Right cardiac atrium (tissue), 5 donors: ENCODE measurements at places on chromosomes 16 and 17. TPM values are rescaled to one million over a fixed set of nuclear protein-coding genes. Genes with fewer than 3 reads are reported as not detected.

DNA sequence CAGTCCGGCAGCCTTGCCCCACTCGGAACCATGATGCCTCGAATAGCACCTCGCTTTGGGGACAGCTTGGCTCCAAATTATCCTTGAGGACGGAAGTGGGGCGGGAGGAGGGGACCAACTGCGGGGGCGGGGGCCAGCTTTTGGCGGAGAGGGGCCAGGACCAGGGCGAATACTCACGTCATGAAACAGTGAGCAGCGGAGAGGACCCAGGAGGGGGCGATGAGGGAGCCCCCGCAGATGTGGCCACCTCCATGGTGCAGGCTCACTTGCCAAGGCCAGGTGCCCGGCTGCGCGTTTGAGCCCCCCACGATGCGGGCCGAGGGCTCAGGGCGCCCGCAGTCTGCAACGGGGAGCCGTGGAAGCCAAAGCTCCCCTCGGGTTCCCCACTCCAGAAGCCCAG, 970 bp downstream of the PRSS36 start:
- no peak for DNase-seq

Gene TOM1L1
- total RNA-seq, result 11.8 TPM

Gene TMEM238L
- not detected for total RNA-seq

Gene CDR2
- 9.7 TPM for total RNA-seq

Gene C16orf74
- 1.2 TPM for total RNA-seq

GRCh38 chr17:29713626-29714025, 90.9 kb upstream of the CORO6 start:
- no peak for DNase-seq

DNA sequence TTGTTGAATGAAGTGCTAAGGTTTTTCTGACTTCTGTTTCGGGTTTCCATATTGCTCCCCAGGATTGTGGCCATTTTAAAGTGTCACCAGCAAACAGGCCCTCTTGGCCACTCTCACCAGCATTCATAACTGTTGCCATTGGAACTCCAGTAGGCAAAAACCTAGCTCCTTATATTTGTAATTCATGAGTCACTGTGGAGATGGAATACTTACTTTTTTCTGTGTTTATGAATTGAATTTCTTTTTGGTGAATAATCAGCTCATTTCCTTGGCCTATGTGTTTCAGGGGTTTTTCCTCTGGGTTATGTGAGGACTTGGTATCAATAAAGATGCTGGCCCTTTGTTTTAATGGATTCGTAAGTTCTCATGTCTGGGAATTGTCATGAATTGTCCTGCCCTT, 255.1 kb downstream of the SNX29 start:
- DNase-seq, result no peak

Gene LPO
- not detected for total RNA-seq

DNA sequence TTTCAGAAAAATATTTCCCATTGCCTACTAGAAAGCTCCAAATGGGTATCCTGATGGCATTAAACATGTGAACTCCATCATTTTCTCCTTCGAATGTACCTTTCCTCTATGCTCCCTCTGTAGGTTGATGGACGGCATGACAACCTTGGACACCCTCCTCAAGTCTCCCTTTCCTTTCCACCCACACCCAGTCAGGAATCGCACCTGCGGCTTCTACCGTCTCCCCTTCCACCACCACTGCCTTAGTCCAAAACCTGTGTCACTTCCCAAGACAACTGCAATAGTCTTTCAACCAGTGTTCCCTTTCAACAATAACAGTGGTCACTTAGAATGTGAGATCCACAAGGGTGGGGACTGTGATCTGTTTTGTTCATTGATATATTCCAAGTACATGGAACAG, 233.1 kb upstream of the AXIN2 start:
- no peak for DNase-seq

Gene TP53TG3E
- total RNA-seq, result not detected

Gene KRT36
- total RNA-seq, result not detected

GRCh38 chr16:89693289-89693731, 6.8 kb downstream of the CDK10 start:
- DNase-seq, result no peak

DNA sequence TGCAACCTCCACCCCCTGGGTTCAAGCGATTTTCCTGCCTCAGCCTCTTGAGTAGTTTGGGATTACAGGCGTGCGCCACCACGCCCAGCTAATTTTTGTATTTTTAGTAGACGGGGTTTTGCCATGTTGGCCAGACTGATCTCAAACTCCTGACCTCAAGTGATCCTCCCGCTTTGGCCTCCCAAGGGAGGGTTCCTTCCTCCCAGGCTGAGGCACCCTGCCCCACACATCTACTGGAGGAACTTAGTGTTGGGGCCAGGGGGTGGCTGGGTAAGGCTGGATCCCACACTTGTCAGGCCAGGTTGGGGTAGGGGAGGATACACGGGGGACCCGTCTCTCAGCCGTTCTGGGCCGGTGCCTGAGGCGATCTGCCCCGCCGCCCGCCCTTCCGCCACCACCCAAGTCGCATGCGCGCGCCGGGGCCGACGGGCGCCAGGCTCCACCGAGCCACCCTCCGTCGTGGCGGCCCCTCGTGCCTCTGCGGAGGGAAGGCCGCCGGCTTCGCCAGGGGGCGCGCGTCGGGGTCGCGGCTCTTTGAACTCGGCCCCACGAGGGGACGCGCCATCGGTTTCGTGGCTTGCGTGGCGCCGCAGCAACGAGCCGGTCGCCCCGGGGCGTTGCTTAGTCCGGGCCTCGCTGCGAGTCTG, 15.9 kb downstream of the GRB7 start:
- DNase-seq, result peak; percentile 86

DNA sequence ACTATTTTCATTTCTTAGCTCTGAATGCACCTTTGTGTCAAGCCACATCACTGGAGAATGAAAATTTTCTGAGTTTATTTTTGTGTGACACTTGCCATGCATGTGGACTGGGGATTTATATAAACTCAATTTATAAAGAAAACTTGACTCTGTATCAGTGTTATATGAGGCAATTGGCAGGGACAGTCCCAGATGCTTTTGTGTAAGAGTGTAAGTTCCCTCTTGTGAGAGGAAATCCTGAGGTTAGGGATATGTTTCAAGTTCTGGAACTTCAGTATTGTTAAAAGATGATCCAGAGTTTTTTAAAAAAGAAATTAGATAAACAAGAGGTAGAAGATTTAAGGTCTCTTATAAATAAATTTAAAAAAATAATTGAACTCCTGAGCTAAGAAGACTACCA, 10.9 kb upstream of the CCL8 start:
- no peak for DNase-seq

GRCh38 chr16:23408823-23409298, 44.1 kb downstream of the COG7 start:
- peak; percentile 65 for DNase-seq

DNA sequence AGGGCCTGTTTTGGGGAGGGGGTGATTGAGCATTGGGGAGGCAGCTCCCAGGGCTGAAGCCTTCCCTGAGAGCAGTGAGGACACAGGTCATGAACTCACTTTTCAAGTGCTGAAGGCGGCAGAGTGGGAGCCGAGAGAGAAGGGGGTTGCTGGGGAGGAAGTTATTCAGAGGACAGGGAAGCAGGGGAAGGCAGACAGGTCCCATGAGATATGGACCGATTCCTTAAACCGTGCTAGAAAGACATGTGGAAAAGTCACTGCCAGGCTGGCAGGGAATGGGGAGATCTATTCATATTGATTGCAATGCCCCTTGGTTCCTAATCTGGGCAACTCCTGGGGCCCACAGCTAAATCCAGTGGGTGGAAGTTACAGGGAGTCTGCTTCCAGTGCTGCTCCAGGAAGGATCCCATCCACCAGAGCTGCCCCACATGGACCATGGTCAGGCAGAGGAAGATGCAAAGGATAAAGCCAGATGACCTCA, 1.1 kb downstream of the CCL4 start:
- DNase-seq, result no peak

- DNase-seq, result no peak
These were observed 2.4 kb downstream of the RAP1GAP2 start for GRCh38 chr17:2798678-2799077.

Gene TMC5
- total RNA-seq, result 0.81 TPM

GRCh38 chr17:57587193-57587969, 157.7 kb downstream of the CCDC182 start:
- no peak for DNase-seq

DNA sequence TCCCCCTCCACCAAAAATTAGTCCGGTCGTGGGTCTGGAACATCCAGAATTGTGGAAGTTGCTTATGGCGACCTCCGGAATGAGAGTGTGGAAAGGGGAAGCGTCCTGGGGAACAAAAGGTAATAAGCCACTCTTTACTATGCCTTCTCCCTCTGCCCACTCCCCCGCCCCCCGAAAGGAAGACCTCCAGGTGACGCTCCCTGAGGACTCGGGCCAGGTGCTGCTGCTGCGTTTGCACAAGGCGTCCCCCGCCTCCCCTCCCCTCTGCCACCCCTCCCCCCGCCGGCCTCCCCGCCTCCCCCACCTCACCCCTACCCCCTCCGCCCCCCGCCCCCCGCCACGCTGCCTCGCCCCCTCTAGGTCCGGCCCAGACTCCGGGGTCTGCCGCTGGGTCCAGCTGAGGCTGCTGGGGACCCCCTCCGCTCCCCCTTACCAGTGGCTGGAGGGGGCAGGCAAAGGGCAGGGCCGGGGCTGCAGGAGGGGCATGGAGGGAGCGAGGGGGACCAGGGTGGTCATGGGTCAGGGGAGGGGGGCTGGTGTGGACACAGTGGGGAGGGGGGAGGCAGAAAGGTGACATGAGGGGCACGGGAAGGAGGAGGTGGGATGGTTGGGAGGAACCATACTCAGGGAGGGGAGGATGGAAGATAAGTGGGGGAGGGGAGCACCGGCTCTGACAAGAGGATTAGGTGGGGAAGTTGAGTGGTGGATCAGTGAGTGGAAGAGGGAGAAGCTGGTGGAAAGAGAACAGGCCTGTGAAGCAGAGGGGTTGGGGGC, 23.6 kb downstream of the ALOX12B start:
- no peak for DNase-seq

- no peak for DNase-seq
These were observed 439.8 kb downstream of the SOX9 start for GRCh38 chr17:72560303-72561247.

DNA sequence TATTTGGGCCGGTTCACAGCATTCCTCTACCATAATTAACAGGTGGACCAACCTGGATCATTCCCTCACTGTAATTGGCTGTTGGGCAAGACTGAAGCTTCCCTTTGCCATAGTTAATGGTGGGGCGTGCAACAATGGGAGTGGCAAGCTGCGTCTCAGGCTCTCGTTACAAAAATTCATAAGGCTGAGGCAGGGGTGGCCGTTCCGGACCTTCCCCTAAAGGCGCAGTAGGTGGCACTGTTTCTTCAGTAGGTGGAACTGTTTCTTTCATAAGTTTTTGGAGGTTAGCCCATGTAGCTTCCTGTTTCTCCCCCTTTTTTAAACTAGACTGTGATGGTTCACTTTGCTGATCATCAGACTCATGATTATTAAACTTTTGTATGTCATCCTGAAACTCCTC, 17.0 kb upstream of the TMC5 start:
- no peak for DNase-seq

DNA sequence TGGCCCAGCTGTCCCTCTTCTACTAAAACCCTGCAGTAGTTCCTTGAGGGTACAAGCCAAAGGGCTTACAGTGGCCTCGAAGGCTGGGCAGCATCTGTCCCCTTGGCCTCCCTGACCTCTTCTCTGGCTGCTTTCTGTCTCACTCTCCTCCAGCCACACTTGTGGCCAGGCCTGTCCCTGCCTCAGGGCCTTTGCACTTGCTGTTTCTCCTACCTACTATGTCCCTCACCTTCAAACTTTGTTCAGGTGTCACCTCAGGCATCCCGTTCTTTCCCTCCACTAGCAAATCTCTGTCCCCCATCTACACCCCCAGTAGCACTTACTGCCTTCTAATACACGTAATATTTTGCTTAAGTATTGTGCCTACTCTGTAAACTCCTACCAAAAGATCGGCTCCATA, 6.0 kb downstream of the ABCC1 start:
- DNase-seq, result no peak

Gene C17orf50
- total RNA-seq, result not detected

GRCh38 chr16:10577305-10578202, 2.8 kb downstream of the EMP2 start:
- peak; percentile 78 for DNase-seq

Gene ZFP1
- total RNA-seq, result 11.2 TPM

- peak; percentile 82 for DNase-seq
These were observed 40.2 kb upstream of the PLCG2 start for GRCh38 chr16:81738783-81739496.

DNA sequence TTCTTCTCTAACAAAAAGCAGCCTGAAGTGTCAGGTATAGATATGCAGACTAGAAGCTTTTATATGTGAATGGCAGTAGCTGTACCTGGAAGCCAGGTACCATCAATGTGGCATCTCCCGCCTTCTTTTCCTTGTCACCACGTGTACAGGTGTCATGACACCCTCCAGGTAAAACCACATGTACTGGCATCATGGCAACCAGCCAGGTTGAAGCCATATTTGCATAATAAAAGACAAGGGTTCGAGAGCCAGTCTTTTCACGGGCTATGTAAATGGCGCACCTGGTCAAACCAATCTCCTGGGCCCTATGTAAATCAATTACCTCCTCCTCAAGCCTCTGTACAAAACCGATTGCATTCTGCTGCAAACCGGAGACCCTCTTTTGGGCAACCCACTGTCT, 541.3 kb downstream of the CDH11 start:
- DNase-seq, result no peak

- DNase-seq, result peak; percentile 45
These were observed 1.9 kb downstream of the CMC2 start for GRCh38 chr16:81004646-81005353.

Gene ASPSCR1
- 21.9 TPM for total RNA-seq

GRCh38 chr16:26951950-26952349, 114.8 kb upstream of the C16orf82 start:
- DNase-seq, result no peak

Gene DLX3
- 0.12 TPM for total RNA-seq

DNA sequence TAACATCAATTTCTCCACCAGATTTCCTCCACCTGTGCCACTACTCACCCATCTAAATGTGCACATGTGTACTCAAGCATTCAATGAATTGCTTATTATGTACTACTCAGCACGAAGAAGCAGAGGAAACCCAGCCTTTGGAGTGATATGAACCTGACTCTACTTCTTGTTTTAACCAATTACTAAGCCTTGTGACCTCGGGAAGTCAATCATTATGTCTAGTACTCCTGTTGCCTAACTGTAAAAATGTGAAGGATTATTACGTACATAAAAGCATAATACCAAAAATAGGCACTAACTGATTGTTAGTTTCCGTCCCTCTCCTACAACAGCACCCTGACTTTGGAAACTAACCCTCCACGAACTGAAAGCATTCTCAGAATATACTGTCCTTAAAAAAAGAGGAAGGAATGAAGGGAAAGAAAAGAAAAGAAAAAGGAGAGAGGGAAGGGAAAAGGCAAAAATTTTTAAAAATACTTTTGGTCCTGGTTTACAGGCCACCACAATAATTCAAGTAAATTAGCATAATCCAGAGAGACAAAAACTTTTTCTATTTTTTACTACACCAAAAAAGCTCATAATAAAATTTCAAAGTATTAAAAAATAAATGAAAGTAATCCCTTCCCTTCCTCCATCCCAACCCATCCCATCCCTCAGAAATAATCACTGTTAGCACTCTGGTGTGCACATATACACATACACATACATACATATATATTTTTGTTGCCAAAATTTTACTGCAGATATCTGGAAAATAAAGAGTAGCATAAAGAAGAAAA, 53.6 kb downstream of the KANSL1 start:
- no peak for DNase-seq

Gene C16orf86
- 3.9 TPM for total RNA-seq
